Muscle of leg (tissue), 16 donors: ENCODE measurements at places on chromosomes 6 and 20. TPM values are rescaled to one million over a fixed set of nuclear protein-coding genes. Genes with fewer than 3 reads are reported as not detected.

- DNase-seq = peak; percentile 84
Observed at GRCh38 chr6:52995913-52996645, 995 bp upstream of the GSTA4 start.

GRCh38 chr6:20876036-20876435 is 341.8 kb downstream of the CDKAL1 start:
- peak; percentile 22 for DNase-seq

DNA sequence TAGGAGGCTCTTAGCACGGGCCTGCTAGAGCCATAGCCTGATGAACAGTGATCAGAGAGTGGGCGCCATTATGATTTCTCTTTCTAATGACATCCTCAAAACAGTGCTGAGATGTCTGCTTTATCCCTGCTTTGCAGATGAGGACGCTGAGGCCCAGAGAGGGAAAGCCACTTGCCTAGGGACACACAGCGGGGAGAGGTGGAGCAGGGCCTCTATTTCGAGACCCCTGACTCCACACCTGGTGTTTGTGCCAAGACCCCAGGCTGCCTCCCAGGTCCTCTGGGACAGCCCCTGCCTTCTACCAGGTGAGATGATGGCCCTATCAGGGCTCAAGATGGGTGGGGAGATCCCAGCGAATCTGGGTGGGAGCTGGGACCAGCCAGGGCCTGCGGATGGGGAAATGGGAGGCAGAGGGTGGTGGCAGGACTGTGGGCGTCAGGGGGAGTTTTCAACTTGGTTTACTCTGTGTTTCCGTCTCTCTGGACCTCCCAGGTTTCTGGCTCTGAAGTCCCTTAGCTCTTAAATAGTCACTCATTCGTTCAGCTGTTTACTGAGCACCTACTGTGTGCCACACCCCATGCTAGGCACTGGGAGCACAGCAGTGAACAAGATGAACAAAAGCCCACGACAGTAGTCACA is 36.7 kb downstream of the SRC start:
- no peak for DNase-seq

DNA sequence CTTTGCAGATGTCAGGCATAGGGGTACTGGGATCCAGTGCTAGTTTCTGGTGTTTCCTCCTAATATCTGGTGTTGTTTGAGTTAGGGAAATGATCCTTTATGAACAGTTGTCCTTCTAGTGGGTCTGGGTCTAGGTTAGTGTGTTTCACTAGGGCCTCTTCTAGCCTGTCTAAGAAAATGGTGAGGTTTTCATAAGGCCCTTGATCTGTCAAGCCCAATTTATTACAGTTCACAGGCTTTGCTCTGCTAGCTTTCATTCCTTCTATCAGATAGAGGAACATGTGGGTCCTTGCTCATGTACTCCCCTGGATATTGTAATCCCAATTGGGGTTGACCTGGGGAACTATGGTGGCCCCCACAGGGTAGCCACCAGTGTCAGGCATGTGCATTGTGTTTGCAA is 2.8 kb downstream of the ERVFRD-1 start:
- no peak for DNase-seq

GRCh38 chr20:17010181-17010580 is 216.7 kb upstream of the PCSK2 start:
- DNase-seq = no peak

Gene WTAP
- total RNA-seq = 66.0 TPM
